ENCODE measurements at places on chromosomes 4 and X.

GRCh38 chr4:24557026-24558025 lies 27.0 kb downstream of the DHX15 start:
- DNase-seq: no peak

DNA sequence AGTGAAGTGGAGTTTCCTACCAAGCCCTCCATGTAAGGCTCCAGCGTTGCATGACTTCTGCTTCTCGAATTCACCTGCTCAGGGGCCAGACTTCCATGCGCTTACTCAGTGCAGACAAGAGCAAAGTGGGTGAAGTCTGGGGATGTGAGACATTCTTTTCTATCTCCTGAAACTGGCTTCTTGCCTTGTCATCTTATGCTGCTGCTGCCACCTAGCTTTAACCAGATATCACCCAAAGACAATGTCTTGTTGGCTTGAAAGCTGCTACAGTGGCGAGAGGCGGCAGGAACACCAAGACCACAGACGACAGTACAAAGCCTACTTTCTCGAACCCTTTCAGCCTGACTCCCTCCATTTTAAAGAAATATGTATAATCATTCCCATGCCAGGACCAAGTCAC lies 103.6 kb upstream of the ADGRG2 start:
- no peak for DNase-seq

DNA sequence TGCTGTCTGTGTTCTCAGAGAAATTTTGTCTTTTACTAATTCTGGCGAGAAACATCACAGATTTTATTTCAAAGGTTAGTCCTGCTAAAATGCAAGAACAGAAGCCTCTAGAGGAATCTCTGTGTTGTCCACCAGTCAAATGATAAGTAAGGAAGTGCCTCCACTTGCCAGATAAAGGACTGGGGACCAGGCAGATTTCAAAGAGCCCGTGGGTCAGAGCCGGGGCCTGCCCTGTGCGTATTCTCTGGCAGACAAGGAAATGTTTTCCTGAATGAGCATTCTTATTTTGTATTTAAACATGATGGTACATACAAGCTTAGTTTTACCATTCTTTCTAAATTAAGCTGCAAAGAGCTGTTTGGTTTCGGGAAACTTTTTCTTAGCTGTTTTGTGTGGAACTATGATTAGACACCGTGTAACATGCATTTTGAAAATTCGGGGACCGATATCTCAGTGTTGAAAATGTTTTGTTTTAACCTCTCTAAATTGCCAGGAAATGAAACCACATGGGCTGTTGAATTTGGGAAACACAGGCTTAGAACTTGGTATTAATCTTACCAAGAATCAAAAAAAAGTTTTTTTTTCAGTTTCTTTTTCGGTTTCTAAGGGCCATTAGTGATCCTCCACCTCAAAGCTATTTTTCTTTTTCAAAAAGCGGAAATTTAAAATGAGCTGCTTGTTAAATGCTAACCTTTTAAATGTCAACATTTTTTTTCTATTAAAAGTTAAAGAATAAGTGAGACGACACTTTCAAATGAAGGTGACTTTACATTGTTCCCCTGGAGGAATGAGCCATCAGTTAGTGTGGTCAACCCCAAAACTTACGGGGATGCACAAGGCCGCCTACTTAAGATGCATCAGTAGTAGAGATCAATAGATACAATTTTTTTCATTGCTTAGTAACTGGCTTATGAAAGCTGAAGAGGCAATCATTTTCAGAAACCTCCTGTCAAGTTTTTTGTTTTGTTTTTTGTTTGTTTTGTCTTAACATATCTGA lies 89.6 kb upstream of the MTM1 start:
- no peak for DNase-seq

- no peak for DNase-seq
Observed at GRCh38 chrX:81301877-81302276, 100.0 kb downstream of the SH3BGRL start.

DNA sequence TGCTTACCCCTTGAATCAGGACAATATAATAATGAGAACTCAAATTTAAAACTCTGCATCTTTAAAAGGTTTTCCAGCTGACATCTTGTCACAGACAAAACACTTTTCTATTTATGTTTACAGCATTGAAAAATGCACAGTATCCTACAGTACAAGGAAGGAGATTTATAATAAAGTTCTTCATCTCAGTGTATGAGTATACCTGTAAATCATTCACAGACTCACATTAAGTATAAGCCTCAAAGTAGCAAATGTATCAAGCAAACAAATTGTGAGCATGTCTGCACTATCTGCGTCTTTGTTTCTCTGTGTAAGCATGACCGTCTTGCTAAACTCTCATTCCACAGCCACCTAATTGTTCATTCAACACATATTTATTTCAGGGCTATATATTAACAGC lies 52.8 kb downstream of the PPP1R2C start:
- no peak for DNase-seq

Measured in GM04503 (cell line).